ENCODE measurements at places on chromosomes 2 and 18.

DNA sequence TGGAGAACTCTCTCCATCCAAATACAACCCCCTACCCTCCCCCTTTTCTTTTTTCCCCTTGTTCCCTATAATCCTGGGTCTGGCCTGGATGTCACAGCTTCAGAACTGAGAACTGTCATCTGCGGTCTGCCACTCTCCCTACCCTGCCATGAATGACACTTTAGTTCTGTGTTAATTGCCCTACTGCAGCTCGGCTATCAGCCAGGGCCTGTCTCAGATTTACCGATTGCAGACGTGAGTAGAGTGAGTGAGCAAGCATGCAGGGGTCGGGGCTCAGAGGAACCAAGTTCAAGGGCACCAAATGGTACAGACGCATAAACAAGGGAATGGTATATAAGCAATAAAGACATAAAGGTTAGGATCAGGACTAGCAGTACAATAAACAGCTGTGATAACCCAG is 967.8 kb downstream of the BCL11A start:
- DNase-seq = no peak

- DNase-seq = no peak
Observed at GRCh38 chr2:29343830-29344229, 228.6 kb downstream of the CLIP4 start.

DNA sequence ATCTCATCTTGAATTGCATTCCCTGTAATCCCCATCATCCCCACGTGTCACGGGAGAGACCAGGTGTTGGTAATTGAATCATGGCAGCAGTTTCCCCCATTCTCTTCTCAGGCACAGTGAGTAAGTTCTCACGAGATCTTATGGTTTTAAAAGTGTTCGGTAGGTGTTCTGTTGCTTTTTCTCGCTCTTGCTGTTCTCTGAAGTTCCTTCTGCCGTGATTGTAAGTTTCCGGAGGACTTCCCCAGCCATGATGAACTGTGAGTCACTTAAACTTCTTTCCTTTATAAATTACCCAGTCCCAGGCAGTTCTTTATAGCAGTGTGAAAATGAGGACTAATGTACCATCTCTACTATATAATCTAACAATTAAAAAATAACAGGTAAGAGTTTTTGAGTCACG is 409.9 kb upstream of the NRXN1 start:
- DNase-seq = no peak

- no peak for DNase-seq
Observed at GRCh38 chr2:229800997-229801754, 86.8 kb upstream of the DNER start.

DNA sequence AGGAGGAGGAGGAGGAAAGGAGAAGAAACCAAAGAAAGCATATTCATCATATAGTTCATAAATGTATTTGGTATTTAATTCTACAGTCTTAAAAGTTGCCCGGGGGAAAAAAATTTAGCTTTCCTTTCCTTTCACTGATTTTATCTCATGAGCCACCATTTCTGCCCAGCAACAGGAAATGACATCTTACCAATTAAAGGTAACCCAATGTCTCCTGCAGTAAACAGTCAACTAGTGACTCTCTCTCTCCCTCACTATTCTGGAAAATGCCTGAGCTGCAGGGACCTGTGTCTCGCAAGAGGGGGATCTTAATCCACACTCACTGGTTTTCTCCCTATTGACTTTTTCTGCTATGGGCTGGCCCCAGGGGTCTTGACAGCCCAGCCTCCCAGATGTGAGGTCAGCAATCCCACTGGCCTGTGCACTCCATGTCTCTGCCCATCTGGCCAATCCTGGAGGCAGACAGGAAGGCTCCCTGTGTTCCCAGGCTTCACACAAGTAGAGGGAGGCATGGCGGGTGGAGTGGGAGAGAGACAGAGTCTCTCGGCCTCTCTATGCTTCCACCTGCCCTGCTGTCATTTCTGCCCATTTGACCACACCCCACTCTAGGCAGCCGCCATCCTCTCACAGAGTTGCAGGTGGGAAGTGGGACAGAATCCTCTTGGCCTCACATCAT is 85.4 kb upstream of the CABLES1 start:
- DNase-seq = no peak

DNA sequence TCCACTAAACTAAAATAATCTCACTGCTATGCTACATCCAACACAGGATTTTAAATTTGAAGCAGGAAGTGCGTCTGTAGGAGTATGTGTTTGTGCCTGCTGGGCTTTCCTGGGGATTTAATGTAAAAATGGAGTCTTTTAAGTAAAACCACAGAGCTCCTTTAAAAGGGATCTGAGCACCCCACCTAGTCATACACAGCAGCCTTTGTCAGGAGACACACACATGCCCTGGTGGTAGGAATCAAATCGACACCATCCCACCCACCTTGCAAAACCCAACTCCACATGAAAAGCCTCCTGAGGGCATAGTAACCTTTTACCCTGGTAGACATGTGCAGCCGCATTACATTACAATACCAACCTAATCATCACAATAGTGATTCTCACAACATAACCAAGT is 29.1 kb downstream of the UXS1 start:
- DNase-seq = no peak

- no peak for DNase-seq
Observed at GRCh38 chr2:224869601-224870233, 153.6 kb upstream of the CCDC195 start.

- DNase-seq = no peak
Observed at GRCh38 chr2:44912660-44913059, 28.8 kb upstream of the SIX3 start.

GRCh38 chr2:202605174-202605573 is 29.6 kb upstream of the FAM117B start:
- no peak for DNase-seq

DNA sequence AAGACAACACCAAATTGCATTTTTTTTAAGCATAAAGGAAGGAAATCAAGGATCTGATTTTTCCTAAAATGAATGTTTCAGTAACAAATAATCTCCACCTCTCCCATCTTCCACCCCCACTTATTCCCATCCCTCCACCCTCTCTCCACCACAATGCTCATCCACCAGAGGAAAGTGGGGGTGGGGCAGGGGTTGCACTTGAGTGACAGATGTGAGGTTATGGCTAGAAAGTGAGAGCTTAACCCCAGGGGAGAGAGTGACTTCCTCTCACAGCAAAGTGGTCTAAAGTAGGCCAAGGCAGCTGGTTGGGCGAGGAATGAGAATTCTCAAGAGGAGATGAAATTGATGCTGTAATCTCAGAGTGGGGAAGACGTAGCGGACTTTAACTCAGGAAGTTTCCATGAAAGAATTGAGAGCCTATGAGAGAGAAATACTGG is 104.7 kb downstream of the HNRNPLL start:
- no peak for DNase-seq

DNA sequence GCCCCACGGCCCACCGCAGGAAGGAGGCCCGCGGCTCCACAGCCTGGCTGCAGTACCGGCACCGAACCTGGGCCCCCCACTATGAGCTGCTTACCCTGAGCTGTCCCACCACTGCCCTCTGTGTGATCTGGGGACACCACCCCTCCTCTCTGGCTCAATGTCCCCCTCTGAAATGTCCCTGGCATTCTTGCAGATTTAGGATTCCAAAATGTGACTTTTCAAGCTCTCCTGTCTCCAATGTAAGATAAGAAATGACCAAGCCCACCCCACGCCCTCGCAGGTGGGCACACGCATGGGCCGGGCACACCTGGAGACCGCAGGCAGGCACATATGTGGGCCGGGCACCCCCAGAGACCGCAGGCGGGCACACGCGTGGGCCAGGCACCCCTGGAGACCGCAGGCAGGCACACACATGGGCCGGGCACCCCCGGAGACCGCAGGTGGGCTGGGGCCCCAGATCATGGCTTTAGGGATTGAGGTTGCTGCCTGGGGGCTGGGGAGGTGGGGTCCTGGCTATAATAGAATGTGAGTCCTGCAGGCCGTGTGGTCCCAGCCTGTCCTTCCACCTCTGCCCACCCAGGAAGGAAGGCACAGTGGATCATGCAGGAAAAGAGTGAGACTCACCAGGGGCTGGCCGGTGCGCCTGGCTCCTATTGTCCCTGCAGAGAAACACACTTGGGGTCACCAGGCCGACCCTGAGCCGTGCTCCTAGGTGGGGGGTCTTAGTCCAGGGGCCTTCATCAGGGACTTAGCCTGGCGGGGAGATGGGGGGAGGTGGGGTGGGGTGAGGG is 7.2 kb downstream of the PDCD1 start:
- no peak for DNase-seq

DNA sequence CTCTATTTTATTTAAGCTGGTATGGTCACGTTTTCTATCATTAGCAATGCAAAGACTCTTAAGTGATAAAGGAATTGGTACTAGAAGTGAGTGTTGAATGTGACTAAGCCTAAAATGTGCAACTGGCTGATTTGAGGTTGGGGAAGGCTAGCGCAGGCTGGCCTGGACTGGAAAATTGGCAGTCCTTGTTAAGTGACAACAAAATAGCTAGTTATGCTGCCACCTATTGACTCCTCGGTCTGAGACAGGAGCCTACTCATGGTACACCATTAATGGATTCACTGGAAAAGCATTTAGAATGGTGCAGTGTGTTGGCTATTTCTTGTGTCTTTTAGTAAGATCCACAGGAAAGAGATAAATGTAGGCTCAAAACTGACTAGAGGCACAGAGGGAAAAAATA is 5.7 kb upstream of the WIPF1 start:
- no peak for DNase-seq

Data from NCI-H1417 treated with DMSO at 0.1 percent for 48 hours (cell line).